Mesothelial cell of epicardium (in vitro differentiated cells): ENCODE measurements at places on chromosomes 3 and 15. TPM values are rescaled to one million over a fixed set of nuclear protein-coding genes. Genes with fewer than 3 reads are reported as not detected.
A peak's percentile ranks its signal among the peaks of the same experiment; 100 is the strongest.

- peaks cover 40% of the 10 kb centered on the region for H3K27me3 ChIP-seq
- peak overlapping the region; percentile 91 for H3K27ac ChIP-seq
- H3K4me3 ChIP-seq, result peak overlapping the region; percentile 92
- H3K4me1 ChIP-seq, result peaks cover 22% of the 10 kb centered on the region
- no peaks in the 10 kb centered on the region for H3K36me3 ChIP-seq
- DNase-seq, result peak; percentile 55
Observed at GRCh38 chr3:89113893-89114840, 6.7 kb downstream of the EPHA3 start.

DNA sequence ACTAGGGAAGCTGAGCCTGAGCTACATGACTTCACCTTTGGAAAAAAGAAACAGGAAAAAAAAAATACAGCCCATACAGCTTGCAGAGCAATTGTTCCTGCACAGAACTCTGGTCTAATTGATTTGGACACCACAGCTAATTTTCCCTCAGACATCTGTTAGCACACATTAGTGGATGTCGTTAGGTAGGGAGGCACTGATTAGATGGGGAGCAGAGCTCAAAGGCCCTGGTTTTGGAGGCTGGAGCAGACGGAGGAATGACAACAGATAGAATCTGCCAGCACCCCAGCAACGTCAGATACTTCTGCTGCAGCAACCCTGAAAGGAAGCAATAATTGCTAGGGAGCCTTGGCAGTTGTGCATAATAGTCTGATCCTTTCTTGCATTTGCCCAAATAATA lies 398.9 kb downstream of the LSAMP start:
- DNase-seq, result no peak
- H3K27me3 ChIP-seq, result peaks cover 2% of the 10 kb centered on the region
- H3K4me3 ChIP-seq, result no peak overlapping the region
- no peaks in the 10 kb centered on the region for H3K36me3 ChIP-seq
- H3K4me1 ChIP-seq, result peaks cover 4% of the 10 kb centered on the region

GRCh38 chr3:46141813-46142212 lies 66.3 kb downstream of the CCR1 start:
- H3K36me3 ChIP-seq, result no peaks in the 10 kb centered on the region
- no peak overlapping the region for H3K4me3 ChIP-seq
- no peak for DNase-seq
- no peaks in the 10 kb centered on the region for H3K27me3 ChIP-seq
- H3K27ac ChIP-seq, result no peak overlapping the region
- no peaks in the 10 kb centered on the region for H3K4me1 ChIP-seq

DNA sequence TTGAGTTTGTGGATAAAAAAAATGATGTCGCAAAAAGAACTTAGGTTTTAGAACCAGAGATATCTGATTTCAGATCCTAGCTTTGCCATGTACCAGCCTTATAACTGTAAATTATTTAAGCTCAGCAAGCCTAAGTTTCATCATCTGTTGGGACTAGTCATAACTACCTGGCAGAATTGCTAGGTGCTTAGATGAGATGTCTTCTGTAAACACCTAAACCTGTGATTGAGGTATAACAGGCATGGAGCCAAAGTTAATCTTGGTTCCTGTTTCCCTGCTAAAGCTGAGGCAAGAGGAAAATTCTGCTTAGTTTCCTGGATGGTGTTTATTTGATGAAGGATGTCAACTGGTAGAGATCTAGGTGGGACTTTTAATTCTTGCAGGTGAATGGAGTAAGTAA lies 331.3 kb upstream of the RBMS3 start:
- H3K27ac ChIP-seq, result no peak overlapping the region
- H3K27me3 ChIP-seq, result no peaks in the 10 kb centered on the region
- H3K36me3 ChIP-seq, result peaks cover 3% of the 10 kb centered on the region
- H3K4me3 ChIP-seq, result no peak overlapping the region
- peaks cover 18% of the 10 kb centered on the region for H3K4me1 ChIP-seq
- DNase-seq, result no peak

- no peak for DNase-seq
- H3K27ac ChIP-seq, result no peak overlapping the region
- no peaks in the 10 kb centered on the region for H3K36me3 ChIP-seq
- no peak overlapping the region for H3K4me3 ChIP-seq
Observed at GRCh38 chr3:148077318-148077923, 620.3 kb upstream of the AGTR1 start.

DNA sequence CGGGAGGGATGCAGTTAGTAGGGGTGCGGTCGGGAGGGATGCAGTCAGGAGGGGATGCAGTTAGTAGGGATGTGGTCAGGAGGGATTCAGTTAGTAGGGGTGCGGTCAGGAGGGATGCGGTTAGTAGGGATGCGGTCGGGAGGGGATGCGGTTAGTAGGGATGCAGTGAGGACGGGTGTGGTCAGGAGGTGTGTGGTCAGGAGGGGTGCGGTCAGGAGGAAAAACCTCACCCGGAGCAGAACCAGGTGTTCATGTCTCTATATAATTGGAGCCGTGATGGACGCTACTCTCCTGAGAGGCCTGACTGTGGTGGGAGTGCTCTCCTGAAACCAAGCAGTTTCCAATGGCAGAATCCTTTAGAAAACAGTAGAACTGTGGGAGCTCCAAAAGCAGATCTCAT lies 95.8 kb downstream of the BDH1 start:
- H3K4me3 ChIP-seq, result no peak overlapping the region
- H3K27ac ChIP-seq, result no peak overlapping the region
- no peaks in the 10 kb centered on the region for H3K36me3 ChIP-seq
- peaks cover 23% of the 10 kb centered on the region for H3K4me1 ChIP-seq
- peaks cover 9% of the 10 kb centered on the region for H3K27me3 ChIP-seq

GRCh38 chr3:133137042-133137996 lies 99.1 kb downstream of the TMEM108 start:
- H3K27me3 ChIP-seq, result no peaks in the 10 kb centered on the region
- no peak for DNase-seq
- no peak overlapping the region for H3K27ac ChIP-seq
- H3K4me3 ChIP-seq, result no peak overlapping the region
- H3K4me1 ChIP-seq, result peaks cover 8% of the 10 kb centered on the region

DNA sequence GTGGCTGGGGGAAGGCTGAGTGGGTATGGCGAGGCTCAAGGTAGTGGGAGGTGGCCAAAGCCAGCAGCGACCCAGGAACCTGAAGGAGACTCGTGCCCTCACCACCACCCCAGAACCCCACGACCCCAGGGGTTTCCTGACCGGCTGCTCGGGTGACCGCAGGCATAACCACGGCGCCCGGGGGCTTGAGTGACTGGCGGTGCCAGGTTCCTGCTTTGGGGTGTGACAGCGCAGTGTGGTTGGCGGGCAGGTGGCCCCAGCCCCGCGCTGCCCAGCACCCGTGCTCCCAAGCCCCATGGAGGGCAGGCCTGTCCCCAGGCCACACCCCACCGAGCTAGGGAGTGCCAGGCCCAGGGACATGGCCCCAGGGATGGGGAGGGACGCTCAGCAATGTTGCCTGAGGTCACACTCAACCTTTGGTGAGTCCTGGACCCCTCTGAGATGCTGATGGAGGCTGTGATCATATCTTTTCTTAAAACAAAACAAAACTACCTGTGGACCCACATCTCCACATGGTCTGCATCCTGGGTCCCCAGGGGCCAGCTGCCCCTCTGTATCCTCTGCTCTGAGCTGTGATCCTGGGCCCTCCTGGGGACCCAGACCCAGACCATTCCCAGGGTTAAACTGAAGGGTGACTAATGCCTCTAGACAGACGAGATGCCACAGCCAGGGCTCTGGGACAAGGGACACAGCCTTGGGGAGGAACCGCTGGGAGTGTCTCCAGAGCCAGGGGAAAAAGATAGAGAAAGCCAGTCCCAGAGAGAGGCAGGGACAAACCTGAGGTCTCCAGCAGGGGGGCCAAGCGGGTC lies 13.0 kb downstream of the DNAJB8 start:
- H3K36me3 ChIP-seq, result no peaks in the 10 kb centered on the region
- H3K27me3 ChIP-seq, result peaks cover 2% of the 10 kb centered on the region
- no peak overlapping the region for H3K4me3 ChIP-seq
- no peak overlapping the region for H3K27ac ChIP-seq

DNA sequence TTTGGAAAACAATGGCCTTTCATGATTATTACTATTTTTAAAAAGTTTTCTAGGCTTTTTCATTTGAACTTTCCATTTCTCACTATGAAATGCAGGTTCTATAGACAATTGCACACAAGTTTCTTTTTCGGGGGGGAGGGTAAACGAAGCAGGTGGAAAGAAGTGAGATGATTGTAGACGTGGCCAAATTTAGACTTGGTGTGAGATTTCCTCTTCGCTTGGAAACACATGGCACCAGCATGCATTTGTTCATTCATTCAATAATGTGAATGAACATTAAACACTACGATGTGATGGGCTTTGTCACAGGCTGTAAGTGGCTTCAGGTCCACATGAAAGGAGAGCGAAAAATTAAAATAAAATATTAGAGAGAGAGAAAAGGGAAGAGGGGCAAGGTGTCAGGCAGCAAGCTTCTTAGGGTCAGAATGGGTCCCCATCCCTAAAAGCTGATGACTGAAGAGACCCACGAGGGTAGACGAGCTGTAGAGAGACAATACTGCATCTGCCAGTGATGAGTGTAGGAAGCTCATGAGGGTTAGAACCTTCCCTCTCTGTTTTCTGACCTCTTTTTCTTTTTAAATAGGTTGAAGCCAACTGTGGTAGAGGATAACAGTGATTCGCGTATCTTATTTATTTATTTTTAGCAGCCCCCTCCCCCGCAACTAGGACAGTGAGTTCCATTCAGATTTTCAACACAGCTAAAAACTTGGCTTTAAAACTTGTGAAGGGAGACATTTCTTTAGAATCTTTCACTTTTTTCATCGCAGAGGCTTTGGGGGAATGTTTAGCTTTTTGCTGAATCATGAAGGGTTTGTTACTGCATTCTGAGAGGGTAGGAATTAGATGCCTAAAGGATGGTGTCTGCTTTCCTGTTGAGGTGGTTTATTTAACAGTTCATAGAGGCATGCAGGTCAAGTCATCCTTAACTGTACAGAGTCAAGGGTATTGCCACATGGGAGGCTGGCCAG lies 36.2 kb downstream of the GAP43 start:
- no peaks in the 10 kb centered on the region for H3K27me3 ChIP-seq
- peak overlapping the region; percentile 92 for H3K27ac ChIP-seq
- no peaks in the 10 kb centered on the region for H3K36me3 ChIP-seq
- no peak for DNase-seq
- H3K4me3 ChIP-seq, result peak overlapping the region; percentile 79
- peaks cover 36% of the 10 kb centered on the region for H3K4me1 ChIP-seq

Gene CD200R1
- total RNA-seq, result 0.86 to 1.8 TPM (median 1.3 TPM) in 3 replicates

Gene LINGO1
- 16.5 to 18.7 TPM (median 18.0 TPM) in 3 replicates for total RNA-seq

Gene SENP8
- 3.7 to 5.3 TPM (median 4.7 TPM) in 3 replicates for total RNA-seq
